Right cardiac atrium (tissue), 5 donors: ENCODE measurements at places on chromosomes 2 and 18. TPM values are rescaled to one million over a fixed set of nuclear protein-coding genes. Genes with fewer than 3 reads are reported as not detected.

The GKN2 gene
- total RNA-seq = not detected

The HTR2B gene
- total RNA-seq = 11.9 TPM

The ARHGAP25 gene
- total RNA-seq = 9.7 TPM

The KCNE4 gene
- total RNA-seq = 2.2 TPM

The CERKL gene
- not detected for total RNA-seq

The RIT2 gene
- not detected for total RNA-seq

The EDAR gene
- 0.09 TPM for total RNA-seq

- DNase-seq = no peak
Measured at GRCh38 chr18:75110846-75111415, 98.0 kb downstream of the PTGR3 start.

DNA sequence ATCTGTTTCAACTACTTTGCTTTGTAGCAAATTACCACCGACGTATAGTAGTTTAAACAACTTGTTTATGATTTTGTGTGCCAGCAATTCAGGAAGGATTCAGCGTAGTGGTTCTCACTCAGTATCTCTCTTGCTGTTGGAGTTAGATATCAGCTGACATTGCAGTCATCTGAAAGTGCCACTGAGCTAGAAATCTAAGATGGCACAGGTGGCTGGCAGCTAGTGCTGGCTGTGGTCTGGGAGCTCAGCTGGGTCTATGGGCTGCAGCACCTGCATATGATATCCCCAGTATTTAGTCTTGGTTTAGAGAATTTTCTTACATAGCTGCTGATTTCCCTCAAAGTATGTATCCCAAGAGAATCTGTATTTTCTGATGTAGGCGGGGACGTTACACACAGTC, 235.6 kb downstream of the SCG2 start:
- no peak for DNase-seq

GRCh38 chr2:46645681-46646162, 166.4 kb downstream of the TMEM247 start:
- no peak for DNase-seq

DNA sequence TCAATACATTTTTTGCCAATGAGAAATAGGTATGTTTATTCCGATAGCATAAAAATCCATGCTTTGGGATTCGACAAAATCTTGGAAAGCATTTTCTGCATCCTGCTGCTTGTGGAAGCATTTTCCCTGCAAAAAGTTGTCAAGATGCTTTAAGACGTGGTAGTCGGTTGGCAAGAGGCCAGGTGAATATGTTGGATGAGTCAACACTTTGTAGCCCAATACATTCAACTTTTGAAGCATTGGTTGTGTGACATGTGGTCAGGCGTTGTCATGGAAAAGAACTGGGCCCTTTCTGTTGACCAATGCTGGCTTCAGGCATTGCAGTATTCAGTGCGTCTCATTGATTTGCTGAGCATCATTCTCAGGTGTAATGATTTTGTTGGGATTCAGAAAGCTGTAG, 764.5 kb downstream of the TRIB2 start:
- DNase-seq = no peak

GRCh38 chr2:43138441-43138840, 88.0 kb downstream of the ZFP36L2 start:
- no peak for DNase-seq
